A549 treated with DMSO at 1 μM for 4 hours (cell line): ENCODE measurements at places on chromosomes 16 and 17. TPM values are rescaled to one million over a fixed set of nuclear protein-coding genes. Genes with fewer than 3 reads are reported as not detected.

KRT24 gene
- total RNA-seq, result not detected in 5 replicates

TAT gene
- 0.05 to 0.11 TPM (median 0.07 TPM) in 3 of 5 replicates, not detected in the others for total RNA-seq

CALB2 gene
- 5.8 to 10.9 TPM (median 7.4 TPM) in 5 replicates for total RNA-seq

SLC46A1 gene
- total RNA-seq, result 17.4 to 21.2 TPM (median 20.9 TPM) in 5 replicates

TP53TG3C gene
- 0.17 to 0.64 TPM in 2 of 5 replicates, not detected in the others for total RNA-seq

MBTPS1 gene
- 40.5 to 52.4 TPM (median 50.1 TPM) in 5 replicates for total RNA-seq

SLC6A2 gene
- total RNA-seq, result 0.04 TPM in 1 of 5 replicates, not detected in the others

SCN4A gene
- total RNA-seq, result 0.04 to 0.15 TPM (median 0.07 TPM) in 4 of 5 replicates, not detected in the other

STAT3 gene
- total RNA-seq, result 73.6 to 93.7 TPM (median 89.8 TPM) in 5 replicates

C16orf89 gene
- not detected in 5 replicates for total RNA-seq

SLC5A10 gene
- 0.12 to 0.25 TPM (median 0.18 TPM) in 5 replicates for total RNA-seq

TUBG2 gene
- 18.0 to 26.0 TPM (median 23.3 TPM) in 5 replicates for total RNA-seq

WNT3 gene
- total RNA-seq, result 4.3 to 6.4 TPM (median 5.9 TPM) in 5 replicates

TBC1D3 gene
- not detected in 5 replicates for total RNA-seq

ADORA2B gene
- 10.1 to 15.3 TPM (median 11.9 TPM) in 5 replicates for total RNA-seq
